Large intestine (tissue), 12 donors: ENCODE measurements at places on chromosomes 7 and 10. TPM values are rescaled to one million over a fixed set of nuclear protein-coding genes. Genes with fewer than 3 reads are reported as not detected.
A peak's percentile ranks its signal among the peaks of the same experiment; 100 is the strongest.

DNA sequence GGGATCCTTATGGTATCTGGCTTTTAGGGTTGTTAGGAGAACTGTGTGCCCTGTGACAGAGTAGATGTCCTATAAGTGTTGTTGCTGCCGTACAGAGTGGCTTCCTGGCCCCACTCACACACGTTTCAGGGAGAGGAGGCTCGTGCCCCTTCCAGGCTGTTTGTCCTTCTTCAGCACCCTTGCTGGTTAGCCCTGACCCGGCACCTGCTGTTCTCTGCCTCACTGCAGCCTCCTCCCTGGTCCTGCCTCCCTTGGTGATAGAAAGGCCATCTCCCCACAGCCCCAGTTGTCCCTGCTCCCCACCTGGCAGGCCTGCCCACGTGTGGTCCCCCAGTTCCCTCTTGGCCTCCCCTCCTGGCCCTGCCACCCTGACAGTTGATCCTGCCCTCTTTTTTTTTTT lies 2.3 kb downstream of the CLIP2 start:
- no peak for DNase-seq
- H3K36me3 ChIP-seq, result no peaks in the 10 kb centered on the region
- no peaks in the 10 kb centered on the region for H3K27me3 ChIP-seq
- peaks cover 56% of the 10 kb centered on the region for H3K4me1 ChIP-seq

DNA sequence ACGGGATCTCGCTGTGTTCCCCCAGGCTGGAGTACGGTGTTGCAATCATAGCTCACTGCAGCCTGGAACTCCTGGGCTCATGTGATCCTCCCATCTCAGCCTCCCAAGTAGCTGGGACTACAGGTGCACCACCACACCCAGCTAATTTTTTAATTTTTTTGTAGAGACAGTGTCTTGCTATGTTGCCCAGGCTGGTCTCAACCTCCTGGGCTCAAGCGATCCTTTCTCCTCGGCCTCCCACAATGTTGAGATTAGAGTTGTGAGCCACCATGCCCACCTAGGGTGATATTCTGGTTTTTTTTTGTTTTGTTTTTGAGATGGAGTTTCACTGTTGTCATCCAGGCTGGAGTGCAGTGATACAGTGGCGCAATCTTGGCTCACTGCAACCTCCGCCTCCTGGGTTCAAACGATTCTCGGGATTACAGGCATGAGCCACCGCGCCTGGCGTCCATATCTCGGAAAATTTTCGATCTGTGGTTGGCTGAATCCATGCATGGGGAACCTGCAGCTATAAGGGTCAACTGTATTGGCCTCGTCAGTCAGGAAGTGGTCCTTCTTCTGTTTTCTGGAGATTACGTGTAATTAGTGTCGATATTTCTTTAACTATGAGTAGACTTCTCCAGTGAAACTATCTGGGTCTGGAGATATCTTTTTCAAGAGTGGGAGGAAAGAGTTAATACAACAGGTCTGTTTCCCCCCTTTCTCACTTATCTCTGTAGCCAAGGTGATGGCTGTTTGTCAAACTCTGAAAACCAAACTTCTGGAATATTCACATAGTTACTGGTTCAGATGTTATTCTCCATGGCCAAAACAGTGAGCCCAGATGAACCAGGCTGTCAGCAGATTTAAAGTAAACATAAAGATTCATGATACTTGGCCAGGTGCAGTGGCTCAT lies 21.0 kb upstream of the FIS1 start:
- no peaks in the 10 kb centered on the region for H3K36me3 ChIP-seq
- peaks cover 2% of the 10 kb centered on the region for H3K27me3 ChIP-seq
- H3K4me3 ChIP-seq, result no peak overlapping the region
- H3K27ac ChIP-seq, result no peak overlapping the region
- DNase-seq, result no peak

DNA sequence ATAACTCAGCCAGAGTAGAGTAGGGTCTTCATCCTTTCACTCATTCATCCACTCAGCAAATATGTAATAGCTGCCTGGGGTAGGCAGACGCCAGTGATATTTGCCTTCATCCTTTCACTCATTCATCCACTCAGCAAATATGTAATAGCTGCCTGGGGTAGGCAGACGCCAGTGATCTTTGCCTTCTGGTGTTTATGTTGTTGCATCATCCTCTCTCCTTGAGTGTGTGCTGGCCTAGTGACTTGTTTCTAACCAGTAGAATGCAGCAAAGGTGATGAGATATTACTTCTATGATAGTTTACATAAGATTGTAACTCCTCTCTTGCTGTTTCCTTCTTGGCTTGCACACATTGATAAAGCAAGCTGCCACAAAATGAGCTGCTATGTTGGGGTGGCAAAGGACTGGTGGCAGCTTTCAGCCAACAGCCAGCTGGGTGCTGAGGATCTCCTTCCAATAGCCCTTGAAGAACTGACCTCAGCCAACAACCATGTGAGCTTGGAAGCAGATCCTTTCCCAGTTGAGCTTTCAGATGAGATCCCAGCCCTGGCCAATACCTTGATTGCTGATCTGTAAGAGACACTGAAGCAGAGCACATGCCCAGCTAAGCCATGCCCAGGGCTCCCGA lies 23.2 kb upstream of the MTPN start:
- H3K36me3 ChIP-seq, result no peaks in the 10 kb centered on the region
- no peaks in the 10 kb centered on the region for H3K27me3 ChIP-seq
- DNase-seq, result peak; percentile 30
- H3K4me3 ChIP-seq, result no peak overlapping the region
- no peaks in the 10 kb centered on the region for H3K4me1 ChIP-seq

DNA sequence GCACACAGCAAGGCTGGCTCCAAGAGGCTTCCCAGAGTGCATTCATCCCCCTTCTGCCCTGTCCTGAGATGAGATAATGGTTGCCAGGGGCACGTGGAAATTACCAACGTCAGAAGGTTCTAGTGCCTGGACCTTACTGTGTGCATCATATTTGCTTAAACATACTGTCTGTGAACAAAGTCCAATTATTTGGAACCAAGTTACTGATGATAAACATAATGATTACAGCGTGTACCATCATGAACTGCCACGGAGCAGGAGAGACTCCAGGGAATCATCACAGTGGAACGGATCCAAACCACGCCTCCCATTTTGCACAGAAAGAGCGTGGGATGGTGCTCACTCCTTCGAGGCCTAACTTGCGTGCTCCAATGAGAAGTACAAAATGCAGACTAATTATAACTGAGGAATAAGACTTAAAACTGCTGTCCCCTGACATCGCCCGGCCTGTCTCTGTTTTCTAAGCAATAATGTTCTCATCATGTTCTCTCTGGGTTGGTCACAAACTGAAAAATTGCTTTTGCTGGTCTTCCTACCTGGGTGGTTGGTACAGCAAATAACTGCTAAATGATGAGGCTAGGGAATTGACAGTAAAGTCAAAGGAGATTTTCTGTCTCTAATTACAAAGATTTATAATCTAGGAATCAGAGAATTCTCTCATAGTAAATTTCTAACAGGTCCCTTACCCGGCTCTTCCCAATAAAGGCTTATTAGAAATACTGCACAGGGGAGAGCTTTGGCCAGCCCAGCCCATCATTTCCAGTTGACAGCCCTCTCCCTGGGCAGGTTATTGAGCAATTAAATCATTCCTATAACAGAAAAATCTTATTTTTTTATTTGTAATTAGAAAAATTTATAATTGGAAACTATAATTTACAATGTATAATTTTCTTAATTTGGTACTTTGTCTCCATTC lies 182.2 kb downstream of the CAMK1D start:
- H3K27ac ChIP-seq, result no peak overlapping the region
- no peaks in the 10 kb centered on the region for H3K36me3 ChIP-seq
- no peak for DNase-seq
- no peaks in the 10 kb centered on the region for H3K27me3 ChIP-seq

GRCh38 chr7:77199013-77199966 lies at the start of gene FGL2:
FGL2 (minus strand) TSS chr7:77199819; CDS start chr7:77199793, 26 bp downstream.
- DNase-seq, result peak; percentile 66
- peaks cover 24% of the 10 kb centered on the region for H3K4me1 ChIP-seq
- no peaks in the 10 kb centered on the region for H3K36me3 ChIP-seq
- H3K27me3 ChIP-seq, result no peaks in the 10 kb centered on the region
- peak within 1 kb of the TSS; percentile 81 for H3K27ac ChIP-seq

- DNase-seq, result peak; percentile 81
- H3K4me1 ChIP-seq, result peaks cover 29% of the 10 kb centered on the region
- H3K27me3 ChIP-seq, result no peaks in the 10 kb centered on the region
- no peaks in the 10 kb centered on the region for H3K36me3 ChIP-seq
- peak overlapping the region; percentile 37 for H3K4me3 ChIP-seq
Measured at GRCh38 chr10:110221721-110222261, 14.4 kb downstream of the MXI1 start.

- no peak overlapping the region for H3K4me3 ChIP-seq
- H3K27me3 ChIP-seq, result no peaks in the 10 kb centered on the region
- no peak for DNase-seq
- no peak overlapping the region for H3K27ac ChIP-seq
Measured at GRCh38 chr7:47826754-47827153, 121.5 kb downstream of the PKD1L1 start.

- DNase-seq, result no peak
- no peaks in the 10 kb centered on the region for H3K27me3 ChIP-seq
- H3K4me1 ChIP-seq, result no peaks in the 10 kb centered on the region
- no peaks in the 10 kb centered on the region for H3K36me3 ChIP-seq
- H3K27ac ChIP-seq, result no peak overlapping the region
Measured at GRCh38 chr10:33565231-33565630, 230.8 kb upstream of the NRP1 start.

DNA sequence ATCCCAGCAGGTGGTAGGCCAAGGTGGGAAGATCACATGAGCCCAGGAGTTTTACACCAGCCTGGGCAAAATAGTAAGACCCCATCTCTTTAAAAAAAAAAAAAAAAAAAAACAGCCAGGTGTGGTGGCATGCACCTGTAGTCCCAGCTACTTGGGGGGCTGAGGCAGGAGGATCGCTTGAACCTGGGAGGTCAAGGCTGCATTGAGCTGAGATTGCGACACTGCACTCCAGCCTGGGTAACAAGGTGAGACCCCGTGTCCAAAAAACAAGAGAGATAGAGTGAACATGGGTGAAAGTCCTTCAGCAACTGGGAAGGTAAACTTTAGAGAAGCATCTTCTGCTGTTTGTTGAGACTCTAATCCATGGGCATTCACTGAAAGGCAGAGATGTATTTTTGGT lies 6.3 kb upstream of the LAMTOR4 start:
- H3K4me1 ChIP-seq, result peaks cover 6% of the 10 kb centered on the region
- H3K27ac ChIP-seq, result peak overlapping the region; percentile 32
- no peaks in the 10 kb centered on the region for H3K27me3 ChIP-seq
- DNase-seq, result no peak
- H3K4me3 ChIP-seq, result no peak overlapping the region

DNA sequence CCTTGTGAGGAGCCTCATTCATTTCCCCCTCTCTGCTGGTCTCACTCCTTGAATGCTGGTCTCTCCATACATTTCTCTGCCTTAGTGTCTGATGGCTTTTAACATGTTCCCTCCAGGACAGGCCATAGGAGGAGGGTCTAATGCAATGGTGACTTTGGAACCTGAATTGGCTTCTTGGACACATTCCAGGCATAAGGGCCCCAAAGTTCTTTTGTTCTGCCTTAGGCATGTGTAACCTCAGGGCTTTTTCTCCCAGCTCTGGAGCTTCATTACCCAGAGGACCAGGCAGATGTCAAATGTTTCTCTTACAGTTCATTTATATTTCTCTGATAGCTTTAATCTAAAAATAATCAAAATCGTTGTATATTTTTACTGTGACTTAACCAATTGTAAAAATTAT lies 162.6 kb downstream of the SDK1 start:
- no peaks in the 10 kb centered on the region for H3K27me3 ChIP-seq
- H3K27ac ChIP-seq, result no peak overlapping the region
- H3K4me3 ChIP-seq, result no peak overlapping the region
- H3K4me1 ChIP-seq, result no peaks in the 10 kb centered on the region

DNA sequence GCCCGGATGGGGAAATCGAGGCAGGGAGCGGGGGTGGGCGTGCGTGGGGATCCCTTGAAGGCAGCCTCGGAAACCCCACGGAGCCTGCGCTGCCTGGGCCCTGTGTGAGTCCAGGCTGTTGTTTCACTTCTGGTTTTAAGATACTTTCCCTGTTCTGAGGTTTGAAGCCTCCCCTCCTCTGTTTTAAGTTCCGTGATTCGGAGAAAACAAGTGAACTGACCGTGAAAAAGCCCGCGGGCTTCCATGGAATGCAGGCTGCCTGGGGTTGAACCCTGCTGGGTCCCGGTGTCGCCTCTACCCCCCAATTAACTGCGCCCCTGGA lies 401 bp downstream of the LRRC27 start:
- no peaks in the 10 kb centered on the region for H3K36me3 ChIP-seq
- no peak for DNase-seq
- peak overlapping the region; percentile 61 for H3K27ac ChIP-seq
- H3K27me3 ChIP-seq, result no peaks in the 10 kb centered on the region

DNA sequence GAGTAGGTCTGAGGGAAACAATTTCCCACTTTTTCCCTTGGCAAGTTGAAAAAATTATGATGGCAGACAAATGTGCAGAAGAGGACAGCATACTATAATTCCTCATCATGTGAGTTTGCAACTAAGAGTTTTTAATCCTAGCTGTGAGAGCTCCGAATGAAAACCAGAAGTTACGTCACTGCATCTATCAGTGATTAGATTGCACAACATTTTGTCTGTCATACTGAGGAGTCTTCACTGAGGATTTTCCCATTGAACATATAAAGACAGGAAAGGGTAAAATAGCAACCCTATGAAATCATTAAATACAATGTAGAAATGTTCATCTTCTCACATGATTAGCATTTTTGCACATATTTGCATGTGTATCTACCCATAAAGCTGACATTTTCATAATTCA lies 45.8 kb downstream of the ZNF736 start:
- H3K4me1 ChIP-seq, result no peaks in the 10 kb centered on the region
- H3K27ac ChIP-seq, result no peak overlapping the region
- no peaks in the 10 kb centered on the region for H3K36me3 ChIP-seq
- H3K4me3 ChIP-seq, result no peak overlapping the region
- H3K27me3 ChIP-seq, result no peaks in the 10 kb centered on the region
- DNase-seq, result no peak

DNA sequence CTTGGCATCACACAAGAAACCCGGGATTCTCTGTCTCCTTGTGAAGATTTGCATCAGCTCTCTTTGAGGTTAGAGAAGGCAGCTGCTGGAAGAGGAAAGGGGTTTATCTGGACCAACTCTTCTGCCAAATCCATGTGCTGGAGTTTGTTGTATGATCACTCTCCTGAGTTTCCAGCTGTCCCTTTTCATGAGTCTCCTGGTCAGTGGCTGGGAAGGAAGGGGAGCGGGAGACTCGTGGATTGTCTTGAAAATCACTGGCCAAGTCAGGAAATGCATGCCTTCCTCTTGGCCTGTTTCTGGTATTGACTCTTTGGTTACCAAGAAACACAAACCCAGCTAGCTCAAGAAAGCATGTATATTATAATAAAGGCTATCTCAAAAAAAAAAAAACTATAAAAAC lies 38.8 kb downstream of the TACR2 start:
- DNase-seq, result peak; percentile 8
- H3K4me1 ChIP-seq, result no peaks in the 10 kb centered on the region
- H3K4me3 ChIP-seq, result no peak overlapping the region
- no peaks in the 10 kb centered on the region for H3K27me3 ChIP-seq
- peaks cover 15% of the 10 kb centered on the region for H3K36me3 ChIP-seq
- H3K27ac ChIP-seq, result no peak overlapping the region

- H3K4me3 ChIP-seq, result no peak overlapping the region
- DNase-seq, result no peak
- H3K27me3 ChIP-seq, result no peaks in the 10 kb centered on the region
- no peaks in the 10 kb centered on the region for H3K4me1 ChIP-seq
Measured at GRCh38 chr10:114313139-114313538, 74.1 kb downstream of the VWA2 start.

TEX47 gene
- polyA plus RNA-seq, result not detected

IQUB gene
- 0.58 TPM for polyA plus RNA-seq

VWDE gene
- polyA plus RNA-seq, result 0.66 TPM

CEP55 gene
- 6.8 TPM for polyA plus RNA-seq

EIF5AL1 gene
- 0.39 TPM for polyA plus RNA-seq

MRLN gene
- polyA plus RNA-seq, result 0.33 TPM

GHRHR gene
- polyA plus RNA-seq, result not detected
